ENCODE measurements at places on chromosomes 7 and 10.

- no peak for DNase-seq
Measured at GRCh38 chr10:59324597-59324996, 37.8 kb downstream of the FAM13C start.

- no peak for DNase-seq
Measured at GRCh38 chr10:44635176-44635575, 250.3 kb upstream of the CXCL12 start.

- DNase-seq: no peak
Measured at GRCh38 chr7:128322040-128322643, 21.6 kb downstream of the RBM28 start.

DNA sequence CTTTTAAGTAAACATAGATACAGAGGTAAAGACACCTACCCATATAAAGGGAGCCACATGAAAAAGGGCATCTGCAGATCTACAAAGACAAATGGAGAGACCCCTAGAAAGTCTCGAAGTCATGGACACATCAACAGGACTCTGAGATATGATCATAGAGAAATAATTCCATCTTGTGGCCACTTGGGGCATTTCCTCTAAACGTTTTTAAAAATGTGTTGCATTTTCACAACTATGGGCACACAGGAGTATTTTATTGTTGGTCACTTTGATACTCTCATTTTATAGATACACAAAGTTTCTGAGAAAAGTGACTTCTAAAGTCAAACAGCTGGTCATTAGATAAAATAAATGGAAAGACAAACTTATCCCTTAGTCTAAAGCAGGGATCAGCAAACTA lies 87.1 kb downstream of the CRTAC1 start:
- no peak for DNase-seq

DNA sequence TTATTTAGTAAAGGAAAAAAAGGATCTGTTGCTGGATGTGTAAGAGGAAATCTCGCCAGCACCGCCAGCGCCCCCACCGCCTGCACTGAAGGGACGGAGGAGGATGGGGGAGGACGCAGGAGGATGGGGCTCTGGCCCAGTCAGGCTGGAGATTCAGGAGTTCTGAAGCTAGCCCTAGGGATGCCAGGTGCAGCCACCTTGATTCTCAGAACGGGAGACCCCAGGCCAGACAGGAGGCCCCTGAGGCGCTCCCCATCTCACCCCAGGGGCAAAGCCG lies 1.3 kb downstream of the CAMK2B start:
- DNase-seq: no peak

DNA sequence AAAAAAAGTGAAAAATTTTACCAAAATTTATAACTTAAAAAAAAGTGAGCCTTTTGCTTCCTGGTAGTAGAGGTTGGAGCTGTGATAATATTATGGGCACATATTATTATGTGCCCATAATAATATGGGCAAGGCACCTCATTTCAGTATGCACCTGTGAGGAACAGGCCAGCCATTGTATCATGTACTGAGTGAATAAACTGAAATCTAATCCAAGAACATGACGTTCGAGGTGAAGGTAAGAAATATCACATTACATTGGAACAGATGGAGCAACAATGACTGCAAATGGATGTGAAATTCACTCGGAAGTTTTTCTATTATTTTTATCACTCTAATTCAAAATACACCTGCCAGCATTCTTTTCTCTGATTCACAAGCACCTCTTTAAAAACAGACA lies 216.0 kb downstream of the KLF6 start:
- DNase-seq: no peak

DNA sequence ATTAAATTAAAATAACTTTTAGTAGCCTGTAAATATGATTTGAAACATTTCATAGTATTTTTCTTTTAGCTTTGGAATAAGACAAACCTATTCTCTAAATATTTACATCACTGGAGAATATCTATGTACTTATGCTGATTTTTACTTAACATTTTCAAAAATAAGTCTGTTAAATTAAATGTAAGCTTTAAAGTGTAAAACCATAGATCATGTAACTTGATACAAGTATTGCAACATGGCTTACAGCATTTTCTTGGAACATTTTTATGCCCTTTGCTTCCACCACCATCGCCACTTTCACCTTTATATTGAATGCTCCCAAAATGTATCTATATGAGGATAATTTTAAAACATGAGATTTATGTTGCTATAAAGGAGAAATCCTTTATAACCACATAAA lies 427.1 kb downstream of the GFRA1 start:
- no peak for DNase-seq

GRCh38 chr10:97000487-97001182 lies 168.5 kb downstream of the LCOR start:
- DNase-seq: no peak

DNA sequence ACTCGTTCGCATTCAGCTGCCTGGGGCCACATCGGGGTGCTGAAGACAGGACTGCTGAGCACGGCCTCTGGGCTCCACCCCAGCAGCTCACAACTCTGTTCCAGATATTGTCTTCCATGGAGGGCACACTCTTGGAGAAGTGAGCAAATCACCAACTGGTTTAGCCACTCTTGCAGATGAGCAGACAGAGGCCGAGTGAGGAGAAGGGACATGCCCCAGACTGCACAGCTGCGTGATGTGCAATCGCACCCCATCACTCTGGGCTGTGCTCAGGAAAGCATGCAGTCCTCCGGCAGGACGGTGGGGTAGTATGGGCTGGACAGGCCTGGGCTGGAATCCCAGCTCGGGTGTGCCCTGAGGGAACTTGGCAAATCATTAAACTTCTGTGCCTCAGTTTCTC lies 111.6 kb downstream of the FAM53B start:
- DNase-seq: no peak

DNA sequence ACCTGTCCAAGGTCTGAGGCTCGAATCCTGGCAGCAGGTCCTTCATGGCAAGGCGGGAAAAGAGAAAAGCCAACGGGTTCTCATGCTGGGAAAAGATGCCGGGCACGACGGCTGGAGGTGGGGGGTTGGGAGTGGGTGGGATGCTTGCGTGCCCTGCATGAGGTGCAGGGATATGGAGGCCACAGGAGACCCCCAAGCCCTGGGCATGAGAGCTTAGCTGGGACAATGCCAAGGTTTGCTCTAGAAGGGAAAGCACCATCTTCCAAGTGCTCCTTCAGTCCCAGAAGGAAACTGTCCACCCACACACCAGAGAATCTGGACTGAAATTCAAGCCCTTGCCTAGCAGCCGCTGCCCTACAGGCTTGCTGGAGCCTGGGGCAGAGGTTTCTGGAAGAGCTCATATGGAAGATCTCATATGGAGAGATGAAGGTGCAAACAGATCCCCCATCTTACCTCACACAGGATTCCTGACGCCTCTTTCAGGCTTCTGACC lies 64.3 kb downstream of the ZRANB1 start:
- no peak for DNase-seq

GRCh38 chr7:66352071-66352470 lies 146.9 kb downstream of the TPST1 start:
- DNase-seq: no peak

GRCh38 chr10:132591166-132591971 lies 53.8 kb downstream of the INPP5A start:
- DNase-seq: no peak

DNA sequence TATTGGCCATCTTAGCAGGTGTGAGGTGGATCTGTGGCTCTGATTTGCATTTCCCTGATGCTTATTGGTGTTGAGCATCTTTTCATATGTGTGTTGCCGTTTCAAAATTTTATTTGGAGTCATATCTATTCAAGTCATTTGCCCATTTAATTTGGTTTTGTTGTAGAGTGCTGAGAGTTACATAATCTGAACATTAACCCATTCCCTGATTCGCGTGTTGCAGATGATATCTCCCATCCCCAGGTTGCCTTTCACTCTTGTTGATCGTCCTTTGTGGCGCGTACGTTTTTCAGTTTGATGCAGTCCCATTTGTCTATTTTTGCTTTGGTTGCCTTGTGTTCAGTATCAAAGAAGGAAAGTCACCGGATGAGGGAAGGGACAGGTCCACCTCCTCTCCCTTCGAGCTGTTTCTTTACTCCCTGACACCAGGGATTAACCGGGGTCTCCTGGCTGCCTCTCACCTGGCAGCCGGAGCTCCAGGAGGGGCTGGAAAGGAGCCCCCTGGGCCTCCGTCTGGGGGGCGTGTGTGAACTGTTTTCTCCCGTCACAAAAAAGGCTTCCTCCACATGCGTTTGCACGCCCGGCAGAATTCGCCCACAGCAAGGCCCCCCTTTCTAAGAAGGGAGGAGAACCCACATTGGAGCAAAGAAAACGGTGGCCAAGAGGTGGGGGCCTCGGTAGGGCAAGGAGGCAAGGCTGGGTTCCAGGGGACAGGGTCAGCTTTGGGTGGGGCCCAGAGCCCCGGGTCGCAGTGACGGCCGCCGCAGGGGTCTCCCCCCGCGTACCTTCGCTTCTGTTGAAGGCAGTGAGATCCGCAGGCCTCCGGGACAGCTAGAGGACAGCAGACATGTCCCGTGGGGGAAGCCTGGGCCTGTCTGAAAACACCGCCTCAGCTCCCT lies 8.3 kb downstream of the MNX1 start:
- no peak for DNase-seq

DNA sequence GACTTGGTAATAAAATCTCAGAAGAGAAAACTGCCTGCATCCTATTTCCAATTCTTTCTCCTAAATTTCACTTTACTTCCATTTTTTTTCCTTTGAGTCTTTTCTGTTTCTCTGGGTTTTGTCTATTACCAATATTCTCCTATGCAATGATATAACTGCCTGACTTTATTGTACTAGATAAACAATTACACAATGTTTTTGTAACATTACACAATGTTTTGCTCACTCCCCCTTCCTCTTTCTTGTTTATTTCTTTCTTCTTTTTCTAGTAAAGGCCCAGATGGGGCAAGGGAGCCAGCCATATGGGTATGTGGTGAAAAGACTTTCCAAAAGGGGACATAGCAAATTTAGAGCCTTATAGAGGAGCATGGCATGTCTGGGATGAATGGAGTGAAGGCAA lies 278.7 kb upstream of the PHYHIPL start:
- no peak for DNase-seq

- no peak for DNase-seq
Measured at GRCh38 chr7:129351320-129351719, 82.9 kb upstream of the STRIP2 start.

DNA sequence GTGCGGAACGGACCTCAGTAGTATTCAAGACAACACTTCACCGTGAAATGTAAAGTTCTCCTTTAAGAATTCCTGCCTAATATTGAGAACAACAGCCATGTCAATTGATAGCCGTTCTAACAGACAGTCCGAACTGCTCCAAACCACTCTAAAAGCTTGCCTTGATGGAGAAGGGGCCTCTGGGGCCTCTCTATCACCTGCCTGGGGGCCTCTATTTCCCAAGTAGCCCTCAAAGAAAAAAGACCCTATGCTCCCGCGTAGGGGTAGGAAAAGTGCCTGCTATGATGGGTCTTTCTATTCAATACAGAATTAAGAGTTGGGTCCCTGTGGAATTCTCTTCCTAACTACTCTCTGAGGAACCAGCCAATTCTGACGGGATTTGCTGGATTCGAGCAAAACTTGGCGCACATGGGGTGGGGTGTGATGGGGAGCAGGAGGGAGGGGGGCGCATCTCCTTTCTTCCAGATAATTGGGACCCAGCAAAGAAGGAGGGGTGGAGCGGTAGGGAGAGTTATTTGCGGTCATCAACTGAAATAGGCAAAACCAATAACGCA lies 8.3 kb upstream of the DLX6 start:
- DNase-seq: no peak

- DNase-seq: no peak
Measured at GRCh38 chr7:151100921-151101320, 14.6 kb downstream of the AGAP3 start.

- no peak for DNase-seq
Measured at GRCh38 chr7:77238703-77239136, 39.1 kb upstream of the FGL2 start.

- DNase-seq: no peak
Measured at GRCh38 chr7:14676896-14677295, 225.7 kb downstream of the DGKB start.

GRCh38 chr10:87887548-87888289 lies 24.3 kb downstream of the PTEN start:
- DNase-seq: no peak

DNA sequence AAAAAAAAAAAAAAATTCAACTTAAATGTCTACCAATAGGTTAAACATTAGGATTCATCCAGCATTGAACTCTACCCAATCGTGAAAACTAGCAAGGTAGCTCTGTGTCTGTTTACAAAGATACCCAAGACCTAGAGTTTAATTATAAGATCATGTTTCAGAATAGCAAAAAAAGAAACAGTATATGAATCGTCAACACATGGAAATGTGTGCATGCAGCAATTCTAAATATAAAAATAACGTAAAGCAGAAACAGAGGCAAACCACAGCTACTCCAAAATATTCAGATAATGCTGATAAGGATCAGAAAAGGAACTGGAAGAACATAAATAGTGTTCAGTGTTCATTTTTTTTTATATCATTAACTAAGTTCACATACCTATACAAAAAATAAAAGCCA lies 68.7 kb downstream of the AFAP1L2 start:
- no peak for DNase-seq

GRCh38 chr7:755413-755805 lies 28.3 kb upstream of the PRKAR1B start:
- no peak for DNase-seq

- DNase-seq: no peak
Measured at GRCh38 chr10:99984211-99985034, 25.3 kb downstream of the DNMBP start.

GRCh38 chr7:16065939-16066338 lies 355.4 kb downstream of the CRPPA start:
- DNase-seq: no peak

DNA sequence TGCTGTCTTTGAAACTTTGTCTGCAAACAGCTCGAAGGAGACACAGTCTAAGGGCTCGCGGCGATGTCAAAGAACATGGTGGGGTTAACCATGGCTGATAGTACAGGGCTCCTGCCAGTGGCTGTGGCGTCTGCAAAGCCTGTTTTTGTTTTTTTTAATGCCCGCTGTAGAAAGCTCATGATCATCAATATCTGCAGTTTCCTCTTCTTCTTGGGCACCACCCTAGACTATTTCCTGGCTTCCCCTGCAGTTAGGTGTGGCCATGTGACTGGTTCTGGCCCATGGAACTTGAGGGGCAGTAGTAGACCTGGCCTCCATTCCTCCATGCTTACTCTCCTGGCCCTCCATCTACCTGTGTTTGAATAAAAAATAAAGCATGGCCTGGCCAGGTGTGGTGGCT lies 21.8 kb upstream of the SAMD8 start:
- no peak for DNase-seq

GRCh38 chr10:86253091-86254072 lies 113.2 kb downstream of the GRID1 start:
- no peak for DNase-seq

DNA sequence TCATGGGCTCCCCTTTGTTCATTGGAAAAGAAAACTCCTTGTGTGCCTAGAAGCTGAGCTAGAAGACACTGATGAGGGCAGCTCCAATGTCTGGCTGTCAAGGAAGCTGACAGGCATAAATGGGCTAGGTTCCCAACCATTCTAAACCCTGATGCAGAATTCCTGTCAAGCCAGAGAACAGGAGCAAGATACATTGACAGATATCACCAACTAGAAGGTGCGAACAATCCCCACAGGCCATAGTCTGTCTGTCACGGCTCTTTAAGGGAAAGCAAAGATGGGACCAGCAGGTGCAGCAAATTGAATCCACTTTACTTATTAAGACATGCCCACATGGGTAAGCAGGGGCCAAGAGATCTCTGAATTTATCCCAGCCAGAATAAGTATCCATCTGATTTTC lies 617.9 kb upstream of the POT1 start:
- DNase-seq: no peak

- no peak for DNase-seq
Measured at GRCh38 chr7:102925976-102926782, 13.4 kb downstream of the LRRC17 start.

All from T-cell (primary cell).